ENCODE measurements at places on chromosomes 4 and X.

- DNase-seq, result no peak
These were observed 854.2 kb downstream of the CENPC start for GRCh38 chr4:66691101-66691500.

GRCh38 chrX:1403228-1403627 lies 11.3 kb upstream of the SLC25A6 start:
- no peak for DNase-seq

GRCh38 chrX:18410038-18410437 lies 15.4 kb upstream of the CDKL5 start:
- DNase-seq, result no peak

DNA sequence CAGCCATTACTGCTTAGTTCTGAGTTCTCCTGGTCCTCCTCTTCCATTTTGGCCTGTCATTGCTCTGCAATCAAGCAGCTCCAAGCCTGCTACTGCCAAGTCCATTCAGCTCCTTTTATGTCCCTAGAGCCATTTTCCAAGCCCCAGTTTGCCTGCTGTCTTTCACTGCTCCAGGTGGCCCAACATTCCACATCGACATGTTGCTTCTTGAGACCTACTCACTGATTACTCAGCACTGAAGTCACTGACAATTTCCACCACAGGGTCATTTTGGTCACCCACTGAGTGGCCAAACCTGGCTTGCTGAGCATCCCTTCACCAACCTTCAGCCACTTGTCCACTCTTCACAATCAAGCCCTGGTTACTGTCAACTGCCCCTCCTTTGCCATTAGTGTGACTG lies 27.2 kb downstream of the LRIT3 start:
- no peak for DNase-seq

GRCh38 chr4:127007305-127007704 lies 625.5 kb upstream of the INTU start:
- no peak for DNase-seq

DNA sequence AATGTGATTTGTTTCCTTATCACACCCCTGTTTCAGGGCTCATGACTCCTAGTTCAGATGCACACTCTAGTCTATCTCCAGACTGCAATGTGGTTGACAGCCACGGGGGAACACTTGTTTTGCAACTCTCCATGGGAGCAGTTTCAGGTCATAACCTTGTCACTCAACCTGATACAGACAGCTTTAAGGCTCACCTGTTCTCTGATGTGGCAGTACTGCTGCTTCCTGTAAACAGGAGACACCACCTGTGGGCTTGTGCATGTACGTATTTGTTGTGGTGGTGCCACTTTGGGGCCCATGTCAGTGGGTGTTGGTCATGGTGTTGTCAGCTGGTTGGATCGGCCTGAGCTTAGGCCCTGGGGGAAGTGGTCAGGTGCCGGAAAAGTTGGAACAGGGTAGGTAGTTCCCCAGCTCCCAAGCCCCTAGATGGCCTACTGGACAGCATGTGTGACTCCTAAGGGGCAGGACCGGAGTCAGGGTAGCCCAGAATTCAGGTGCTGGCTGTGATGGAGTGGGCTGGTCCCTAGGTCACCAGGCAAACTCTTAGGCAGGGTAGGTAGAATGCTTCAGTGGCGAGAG lies 46.2 kb downstream of the FAM9B start:
- DNase-seq, result no peak

- DNase-seq, result no peak
These were observed 692.5 kb downstream of the C4orf33 start for GRCh38 chr4:129788486-129788885.

- DNase-seq, result no peak
These were observed 117.9 kb upstream of the HS3ST1 start for GRCh38 chr4:11546391-11547175.

- DNase-seq, result no peak
These were observed 62.3 kb downstream of the USP38 start for GRCh38 chr4:143246977-143247376.

GRCh38 chr4:174926958-174927357 lies 8.8 kb downstream of the ADAM29 start:
- no peak for DNase-seq

DNA sequence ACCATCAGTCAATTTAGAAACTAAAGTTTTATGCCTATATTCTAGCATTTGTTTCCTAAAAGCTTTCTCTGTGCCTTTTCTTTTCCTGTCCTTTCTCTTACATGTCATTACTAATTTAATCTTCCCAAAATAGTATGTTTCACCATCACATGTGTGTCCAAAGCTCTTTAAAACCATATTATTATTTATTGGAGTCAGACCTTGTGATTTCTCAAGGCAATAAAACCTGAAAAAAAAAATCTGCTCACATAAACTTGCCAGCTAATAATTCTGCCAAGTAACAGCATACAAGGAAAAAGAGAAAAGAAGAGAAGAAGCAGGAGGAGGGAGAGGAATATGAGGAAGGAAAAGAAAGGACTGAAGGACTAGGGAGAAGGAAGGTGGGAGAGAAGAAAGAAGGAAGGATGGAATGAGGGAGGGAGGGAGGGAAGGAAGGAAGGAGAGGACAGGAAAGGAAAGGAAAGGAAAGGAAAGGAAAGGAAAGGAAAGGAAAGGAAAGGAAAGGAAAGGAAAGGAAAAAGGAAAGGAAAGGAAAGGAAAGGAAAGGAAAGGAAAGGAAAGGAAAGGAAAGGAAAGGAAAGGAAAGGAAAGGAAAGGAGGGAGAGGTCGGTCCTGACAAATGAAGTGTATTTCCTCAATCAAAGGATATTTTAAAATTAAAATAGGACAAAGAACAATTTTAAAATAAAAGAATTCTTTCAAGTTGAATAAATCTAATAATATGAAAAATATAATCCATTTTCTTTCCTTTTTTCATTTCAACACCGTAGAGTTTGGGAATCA lies 57.4 kb downstream of the ANTXR2 start:
- DNase-seq, result no peak

DNA sequence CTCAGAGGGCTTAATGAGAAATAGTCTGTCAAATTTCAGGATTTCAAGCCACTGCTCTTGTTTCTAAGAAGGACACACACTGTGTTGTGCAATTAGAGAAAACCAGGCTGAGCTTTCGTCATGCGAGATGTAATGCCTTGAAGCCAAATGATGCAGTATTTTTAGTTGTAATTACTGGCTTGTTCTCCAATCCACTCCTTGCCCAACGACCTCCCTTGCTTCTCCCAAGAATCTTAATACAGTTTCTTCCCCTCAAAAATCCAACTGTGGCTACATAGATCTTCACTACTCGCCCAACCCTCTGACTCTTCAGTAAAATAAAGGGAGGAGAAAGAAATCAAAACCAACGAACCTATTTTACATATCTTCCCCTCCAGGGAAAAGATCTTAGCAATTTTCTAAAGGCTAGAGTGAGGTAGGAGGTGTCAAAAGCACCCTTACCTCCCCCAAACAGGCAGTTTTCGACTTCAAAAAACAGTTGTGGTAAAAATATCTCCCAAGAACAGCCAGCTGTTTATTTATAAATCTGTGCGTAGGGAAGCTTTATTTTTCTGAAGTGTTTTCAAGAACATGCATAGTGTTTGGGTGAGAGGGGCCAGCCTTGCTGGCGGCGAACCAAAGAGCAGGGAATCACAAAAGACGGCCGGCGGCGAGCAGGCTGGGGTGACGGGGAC lies 68.7 kb downstream of the MGST2 start:
- DNase-seq, result no peak

DNA sequence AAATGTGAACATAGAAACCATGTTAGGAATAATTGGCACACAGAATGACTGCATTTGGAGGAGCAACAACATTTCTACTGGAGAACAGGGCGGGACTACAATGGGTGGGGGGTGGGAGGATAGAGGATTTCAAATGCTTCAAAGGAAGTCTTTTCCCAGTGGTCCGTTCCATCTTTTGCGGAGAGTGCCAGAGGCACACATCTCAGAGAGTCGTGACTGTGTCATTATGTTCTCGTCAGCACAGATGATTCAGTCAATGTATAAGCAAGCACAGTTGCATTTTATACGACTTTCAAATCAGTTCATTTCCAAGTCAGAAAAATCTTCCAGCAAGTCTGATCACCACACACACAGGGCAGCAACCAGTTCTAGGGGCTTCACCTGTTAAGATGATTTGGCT lies 22.7 kb upstream of the GPR50 start:
- no peak for DNase-seq

DNA sequence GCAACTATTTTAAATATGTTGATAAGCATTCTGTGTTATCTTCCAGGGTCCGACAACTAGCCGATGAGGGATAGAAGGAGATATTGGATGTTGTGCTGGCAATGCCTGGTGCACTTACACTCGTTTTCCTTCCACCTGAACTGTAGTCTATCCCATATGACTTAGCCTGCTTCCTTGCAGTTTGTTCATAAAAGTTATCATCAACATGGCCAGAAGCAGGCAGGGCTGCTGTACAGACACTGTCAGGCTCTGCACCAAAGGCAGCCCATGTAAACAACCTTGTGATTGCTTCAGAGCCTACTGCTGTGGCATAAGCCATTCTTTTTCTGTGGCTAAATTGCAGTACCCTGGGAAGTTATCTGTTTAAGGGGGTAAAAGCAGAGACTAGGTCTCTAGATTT lies 1.6 kb downstream of the MAPK10 start:
- no peak for DNase-seq

- no peak for DNase-seq
These were observed 130.4 kb downstream of the ARHGAP6 start for GRCh38 chrX:11535156-11535919.

GRCh38 chr4:1075225-1075624 lies 38.1 kb downstream of the RNF212 start:
- no peak for DNase-seq

DNA sequence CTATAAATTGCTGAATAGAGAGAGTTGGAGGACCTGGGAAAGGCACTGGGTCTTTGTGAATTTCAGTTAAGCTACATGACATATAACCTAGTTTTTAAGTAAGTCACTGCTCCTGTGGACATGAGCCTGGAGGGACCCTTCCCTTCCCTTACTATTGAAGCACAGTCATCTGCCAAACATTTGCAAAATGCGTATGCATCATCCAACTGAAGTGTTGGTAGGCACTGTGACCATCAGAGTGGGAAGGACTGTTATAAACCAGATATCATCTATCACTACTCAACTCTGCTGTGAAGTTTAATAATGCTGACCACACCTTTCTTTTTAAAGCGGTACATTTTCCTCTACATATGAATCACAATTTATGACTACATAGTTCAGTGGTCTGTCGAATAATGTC lies 5.2 kb downstream of the GABRA3 start:
- DNase-seq, result no peak

DNA sequence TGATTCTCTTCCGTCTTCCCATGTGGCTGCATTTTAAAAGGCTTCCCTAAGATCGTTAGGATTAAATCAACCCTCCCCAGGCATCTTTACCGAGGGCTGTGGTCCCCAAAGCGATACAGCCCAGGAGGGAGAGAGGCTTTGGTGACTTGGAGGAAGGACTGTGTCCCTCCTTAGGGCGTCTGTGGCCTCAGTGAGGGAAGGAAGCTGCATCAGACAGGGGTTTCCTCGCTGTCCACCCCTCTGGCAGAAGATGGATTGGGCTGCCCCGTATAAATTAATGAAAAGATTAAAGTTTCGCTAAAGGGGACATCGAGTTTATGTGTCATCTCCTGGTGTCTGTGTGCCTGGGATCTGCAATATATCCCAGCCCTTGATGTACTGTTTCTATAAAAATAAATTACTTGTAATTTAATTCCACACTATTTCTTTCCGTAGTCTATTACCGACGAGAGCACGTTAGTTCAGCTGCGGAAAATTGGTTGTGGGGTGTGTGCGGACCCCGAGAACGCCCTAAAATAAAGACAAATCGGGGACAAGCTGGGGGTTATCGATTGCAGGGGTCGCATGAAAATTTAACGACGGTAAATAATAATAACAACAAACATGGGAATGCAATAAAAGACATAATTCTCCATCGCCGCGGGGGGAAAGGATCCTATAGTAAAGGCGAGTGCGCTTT lies 6.5 kb downstream of the SHOX start:
- no peak for DNase-seq

DNA sequence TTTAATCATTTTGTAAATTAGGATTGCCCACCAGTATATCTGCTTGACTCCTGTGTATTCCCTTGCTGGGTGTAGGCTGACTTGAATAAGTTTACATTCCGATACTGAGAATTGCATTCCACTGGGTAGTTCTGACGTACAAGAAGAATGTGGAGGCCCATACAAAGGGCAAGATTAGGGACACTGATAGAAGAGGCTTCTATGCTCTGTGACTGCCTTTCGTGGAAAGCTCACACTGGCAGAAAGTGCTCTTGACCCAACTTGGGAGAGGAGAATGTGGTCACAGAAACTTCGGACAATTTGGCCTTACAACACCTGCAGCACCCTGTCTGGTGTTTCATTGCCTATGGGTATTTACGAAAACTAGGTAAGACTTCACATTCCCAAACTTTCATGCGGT lies 126.3 kb downstream of the RAPGEF2 start:
- no peak for DNase-seq

- no peak for DNase-seq
These were observed 127.8 kb upstream of the METTL14 start for GRCh38 chr4:118557298-118557851.

- DNase-seq, result peak; percentile 43
These were observed 14.3 kb downstream of the HNRNPDL start for GRCh38 chr4:82415922-82416365.

DNA sequence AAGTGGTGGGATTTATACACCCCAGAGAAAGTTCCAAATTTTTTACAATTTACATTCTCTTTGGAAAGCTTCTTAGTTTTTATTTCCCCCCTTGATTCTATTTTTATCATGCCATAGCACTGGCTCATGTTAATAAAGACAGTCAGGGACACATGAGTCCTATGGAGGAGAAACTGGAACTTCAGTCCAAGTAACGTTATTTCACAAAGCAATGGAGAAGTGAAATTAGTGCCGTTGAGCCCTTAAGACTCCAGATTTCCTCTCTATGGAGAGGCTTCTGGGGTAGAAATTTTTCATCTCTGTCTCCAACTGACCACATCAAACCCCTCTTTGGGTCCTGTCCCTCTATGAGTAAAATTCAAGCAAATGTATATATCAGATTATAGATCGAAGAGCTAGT lies 12.8 kb upstream of the TASL start:
- no peak for DNase-seq

- DNase-seq, result no peak
These were observed 551.4 kb upstream of the ADGRL3 start for GRCh38 chr4:60648774-60649173.

DNA sequence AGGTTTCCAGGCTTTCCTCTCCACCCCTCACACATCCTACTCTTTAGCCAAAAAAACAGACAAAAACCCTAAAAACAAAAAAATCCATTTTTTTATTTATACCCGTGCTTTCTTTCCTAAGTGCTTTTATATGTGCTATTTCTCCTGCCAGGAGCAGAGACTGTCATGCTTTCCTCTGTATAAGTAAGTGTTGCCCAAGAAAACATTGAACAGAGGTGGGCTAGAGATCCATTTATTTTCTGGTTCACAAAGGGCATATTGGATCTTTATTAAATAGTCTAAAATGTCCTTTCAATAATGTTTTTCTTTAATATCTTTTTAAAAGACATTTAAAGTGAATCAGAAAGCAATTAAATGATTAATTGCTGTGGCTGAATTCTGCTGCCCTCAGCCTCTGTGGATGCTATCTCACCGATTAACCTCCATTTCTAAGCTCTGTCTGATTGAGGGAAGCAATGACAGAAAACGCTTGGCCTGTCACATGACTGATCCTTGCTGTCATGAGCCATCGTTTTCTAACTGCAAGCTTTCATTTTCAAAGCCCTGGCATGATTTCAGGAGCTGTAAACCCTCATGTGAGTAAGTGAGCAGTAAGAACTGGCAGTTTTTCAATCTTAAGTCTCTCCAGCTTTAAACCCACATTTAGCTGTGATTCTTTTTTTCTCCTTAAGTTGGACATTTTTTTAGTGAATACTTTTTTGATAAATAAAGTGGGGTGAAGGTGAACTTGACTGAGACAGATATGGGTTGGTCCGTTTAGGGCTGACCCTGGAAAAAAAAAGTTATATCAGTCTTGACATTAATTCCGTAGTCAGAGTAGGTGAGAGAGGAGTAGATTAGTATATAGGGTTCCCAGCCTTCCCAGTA lies 180.7 kb upstream of the PGRMC2 start:
- DNase-seq, result peak; percentile 54

Measured in smooth muscle cell of the brain vasculature (primary cell).